ENCODE measurements at places on chromosomes 5 and 9.

- peaks cover 34% of the 10 kb centered on the region for H3K27me3 ChIP-seq
- H3K4me1 ChIP-seq, result peaks cover 13% of the 10 kb centered on the region
- no peak for DNase-seq
- H3K27ac ChIP-seq, result no peak overlapping the region
- H3K36me3 ChIP-seq, result peaks cover 2% of the 10 kb centered on the region
Measured at GRCh38 chr5:141846031-141846430, 32.2 kb downstream of the PCDH1 start.

DNA sequence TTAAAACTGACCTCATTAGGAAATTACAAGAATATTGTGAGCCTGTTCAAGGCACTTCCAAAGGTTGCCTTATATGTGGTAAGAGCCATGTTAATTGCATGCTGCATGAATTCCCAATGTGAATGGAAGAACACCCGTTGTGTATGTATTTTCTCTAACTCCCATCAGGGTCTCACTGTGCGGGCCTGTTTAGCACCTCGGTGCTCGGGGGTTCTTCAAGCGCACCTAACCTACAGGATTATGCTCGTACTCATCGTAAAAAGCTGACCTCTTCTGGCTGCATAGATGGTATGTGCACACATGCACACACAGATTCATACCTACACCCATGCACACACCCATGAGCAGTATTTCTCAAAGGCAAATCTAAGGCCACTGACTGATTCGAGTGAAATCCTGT, 66.1 kb downstream of the PPIP5K2 start:
- no peak overlapping the region for H3K27ac ChIP-seq
- H3K4me3 ChIP-seq, result no peak overlapping the region
- no peak for DNase-seq
- peaks cover 5% of the 10 kb centered on the region for H3K36me3 ChIP-seq
- H3K4me1 ChIP-seq, result no peaks in the 10 kb centered on the region

DNA sequence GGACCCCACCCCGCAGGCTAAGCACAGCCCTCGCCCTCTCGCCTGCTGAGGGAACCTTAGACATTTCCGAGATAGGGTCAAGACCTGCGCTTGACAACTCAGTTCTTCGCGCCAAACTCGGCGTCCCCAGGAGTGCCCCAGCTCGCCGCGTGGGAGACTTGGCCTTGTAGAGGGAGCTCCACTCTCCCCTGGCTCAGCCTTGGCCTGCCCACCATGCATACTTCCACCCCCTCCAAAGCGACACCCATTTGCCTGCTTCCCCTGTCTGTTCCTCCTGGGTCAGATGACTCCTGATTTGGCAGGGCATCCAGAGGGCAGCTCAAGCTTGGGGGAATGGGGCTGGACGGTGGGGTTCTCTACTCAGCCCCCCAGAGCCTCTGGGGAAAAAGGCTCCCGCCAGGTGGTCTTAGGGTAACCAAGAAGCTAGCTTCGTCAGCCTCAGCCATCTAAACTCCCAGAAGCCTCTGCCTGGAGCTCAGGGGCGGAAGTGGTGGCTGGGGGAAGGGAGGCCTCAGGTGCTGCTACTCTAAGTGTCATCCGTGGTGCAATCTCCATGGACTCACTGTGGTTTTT, 560 bp downstream of the DOCK2 start:
- peak overlapping the region; percentile 97 for H3K4me3 ChIP-seq
- peak overlapping the region; percentile 95 for H3K27ac ChIP-seq
- peaks cover 2% of the 10 kb centered on the region for H3K36me3 ChIP-seq

DNA sequence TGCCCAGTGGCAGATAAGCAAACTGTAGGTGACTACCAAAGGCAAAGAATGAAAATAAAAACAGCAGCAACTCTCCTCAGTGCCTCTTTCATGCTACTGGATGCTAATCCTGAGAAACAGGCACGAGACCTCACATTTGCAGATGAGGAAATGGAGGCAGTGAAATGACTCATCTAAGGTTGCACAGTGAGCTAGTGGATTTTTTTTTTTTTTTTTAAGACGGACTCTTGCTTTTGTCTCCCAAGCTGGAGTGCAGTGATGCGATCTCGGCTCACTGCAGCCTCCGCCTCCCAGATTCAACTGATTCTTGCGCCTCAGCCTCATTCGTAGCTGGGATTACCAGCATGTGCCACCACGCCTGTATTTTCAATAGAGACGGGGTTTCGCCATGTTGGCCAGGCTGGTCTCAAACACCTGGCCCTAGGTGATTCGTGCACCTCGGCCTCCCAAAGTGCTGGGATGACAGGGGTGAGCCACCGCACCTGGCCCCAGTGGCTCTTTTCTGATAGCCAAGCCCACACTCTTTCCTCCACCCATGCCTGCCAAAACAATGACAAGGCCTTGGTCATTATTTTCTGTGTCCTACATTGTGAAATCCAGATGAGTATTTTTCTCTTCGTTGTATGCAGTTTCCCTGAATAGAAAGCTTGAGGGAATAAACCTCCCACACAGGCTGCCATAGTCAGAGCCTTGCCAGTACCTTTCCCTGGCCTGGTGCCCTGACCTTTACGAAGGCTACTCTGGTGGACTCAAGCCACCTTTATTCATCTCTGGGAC, 19.2 kb downstream of the DOCK2 start:
- H3K27ac ChIP-seq, result peak overlapping the region; percentile 89
- H3K4me1 ChIP-seq, result peaks cover 54% of the 10 kb centered on the region

- peaks cover 2% of the 10 kb centered on the region for H3K4me1 ChIP-seq
- peaks cover 5% of the 10 kb centered on the region for H3K36me3 ChIP-seq
- no peak overlapping the region for H3K27ac ChIP-seq
- peaks cover 21% of the 10 kb centered on the region for H3K27me3 ChIP-seq
Measured at GRCh38 chr5:172603251-172603806, 37.7 kb upstream of the NEURL1B start.

- no peak for DNase-seq
- no peaks in the 10 kb centered on the region for H3K27me3 ChIP-seq
- H3K4me3 ChIP-seq, result no peak overlapping the region
- peaks cover 9% of the 10 kb centered on the region for H3K36me3 ChIP-seq
Measured at GRCh38 chr5:169595172-169595820, 11.7 kb downstream of the SPDL1 start.

GRCh38 chr9:69458176-69458575, 133.2 kb downstream of the ENTREP1 start:
- H3K27ac ChIP-seq, result no peak overlapping the region
- DNase-seq, result no peak
- H3K4me1 ChIP-seq, result no peaks in the 10 kb centered on the region
- H3K36me3 ChIP-seq, result no peaks in the 10 kb centered on the region

DNA sequence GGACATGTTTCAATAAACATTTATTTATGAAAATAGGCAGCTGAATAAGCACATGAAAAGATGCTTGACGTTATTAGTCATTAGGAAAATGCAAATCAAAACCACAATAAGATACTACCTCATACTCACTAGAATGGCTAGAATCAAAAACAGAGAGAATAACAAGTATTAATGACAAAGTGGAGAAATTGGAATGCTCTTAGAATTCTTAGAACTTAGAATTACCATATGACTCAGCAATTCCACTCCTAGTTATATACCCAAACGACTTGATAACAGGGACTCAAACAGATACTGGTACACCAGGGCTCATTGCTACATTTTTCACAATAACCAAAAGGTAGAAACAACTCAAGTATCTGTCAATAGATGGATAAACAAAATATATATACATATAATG, 15.1 kb upstream of the TRIM36 start:
- H3K27me3 ChIP-seq, result peaks cover 48% of the 10 kb centered on the region
- peaks cover 3% of the 10 kb centered on the region for H3K4me1 ChIP-seq
- peaks cover 3% of the 10 kb centered on the region for H3K36me3 ChIP-seq
- no peak overlapping the region for H3K4me3 ChIP-seq
- DNase-seq, result no peak
- no peak overlapping the region for H3K27ac ChIP-seq

DNA sequence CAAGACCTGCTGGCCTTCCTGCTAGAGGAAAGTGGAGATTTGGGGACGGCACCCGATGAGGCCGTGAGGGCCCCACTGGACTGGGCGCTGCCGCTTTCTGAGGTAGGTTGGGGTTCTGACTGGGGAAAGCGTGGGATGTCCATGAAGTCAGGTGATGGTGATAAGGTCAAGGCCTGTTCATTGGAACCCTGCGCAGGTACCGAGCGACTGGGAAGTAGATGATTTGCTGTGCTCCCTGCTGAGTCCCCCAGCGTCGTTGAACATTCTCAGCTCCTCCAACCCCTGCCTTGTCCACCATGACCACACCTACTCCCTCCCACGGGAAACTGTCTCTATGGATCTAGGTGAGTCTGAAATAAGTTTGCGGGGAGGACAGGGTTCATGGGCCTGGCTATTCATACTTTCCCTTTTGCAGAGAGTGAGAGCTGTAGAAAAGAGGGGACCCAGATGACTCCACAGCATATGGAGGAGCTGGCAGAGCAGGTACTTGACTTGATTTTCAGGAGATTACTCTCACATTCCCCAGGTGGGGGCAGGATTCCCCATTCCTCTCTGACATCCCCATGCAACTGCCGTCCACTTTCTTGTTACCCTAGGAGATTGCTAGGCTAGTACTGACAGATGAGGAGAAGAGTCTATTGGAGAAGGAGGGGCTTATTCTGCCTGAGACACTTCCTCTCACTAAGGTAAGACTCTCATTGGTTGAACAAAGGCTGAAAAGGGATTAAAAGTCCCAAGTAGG, 505 bp downstream of the CREB3 start:
- no peaks in the 10 kb centered on the region for H3K27me3 ChIP-seq
- peak overlapping the region; percentile 98 for H3K4me3 ChIP-seq
- no peak overlapping the region for H3K27ac ChIP-seq
- peaks cover 15% of the 10 kb centered on the region for H3K4me1 ChIP-seq
- DNase-seq, result no peak
- H3K36me3 ChIP-seq, result peaks cover 3% of the 10 kb centered on the region

DNA sequence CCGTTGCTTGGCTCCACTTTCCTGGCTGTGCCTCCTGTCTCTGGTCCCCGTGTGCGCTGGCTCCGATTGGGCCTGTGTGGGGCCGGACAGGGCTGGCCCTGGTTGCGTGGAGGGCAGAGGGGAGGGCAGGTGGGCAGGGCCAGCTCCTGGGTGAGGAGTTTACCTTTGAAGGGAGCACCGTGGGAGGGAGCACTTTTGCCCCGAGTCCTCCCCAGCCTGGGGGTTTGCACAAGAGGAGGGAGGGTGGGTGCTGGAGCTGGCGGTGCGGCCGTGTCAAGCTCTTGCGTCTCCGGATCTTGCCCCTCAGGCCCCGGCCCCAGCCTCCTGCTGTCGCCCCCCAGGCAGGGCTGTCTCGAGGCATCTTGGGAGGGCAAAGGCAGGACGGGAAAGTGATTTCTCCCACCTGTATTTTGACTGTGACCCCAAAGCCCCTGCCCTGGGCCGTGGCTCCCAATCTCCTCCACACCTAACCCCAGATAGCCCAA, 48.3 kb upstream of the EXOC3 start:
- H3K4me3 ChIP-seq, result no peak overlapping the region
- DNase-seq, result no peak
- peaks cover 18% of the 10 kb centered on the region for H3K4me1 ChIP-seq
- no peaks in the 10 kb centered on the region for H3K36me3 ChIP-seq
- H3K27me3 ChIP-seq, result peaks cover under 1% of the 10 kb centered on the region
- H3K27ac ChIP-seq, result no peak overlapping the region

- DNase-seq, result no peak
- no peaks in the 10 kb centered on the region for H3K27me3 ChIP-seq
- H3K36me3 ChIP-seq, result peaks cover 2% of the 10 kb centered on the region
- H3K4me1 ChIP-seq, result peaks cover 3% of the 10 kb centered on the region
- H3K27ac ChIP-seq, result no peak overlapping the region
Measured at GRCh38 chr5:82512025-82512424, 233.9 kb upstream of the RPS23 start.

GRCh38 chr5:91182763-91183162, 200.4 kb downstream of the ARRDC3 start:
- H3K4me1 ChIP-seq, result peaks cover 3% of the 10 kb centered on the region
- H3K4me3 ChIP-seq, result no peak overlapping the region
- peaks cover 5% of the 10 kb centered on the region for H3K36me3 ChIP-seq
- no peak overlapping the region for H3K27ac ChIP-seq
- H3K27me3 ChIP-seq, result peaks cover 32% of the 10 kb centered on the region
- no peak for DNase-seq

GRCh38 chr5:168469816-168470215, 16.5 kb upstream of the RARS1 start:
- no peak for DNase-seq
- no peak overlapping the region for H3K27ac ChIP-seq
- H3K4me3 ChIP-seq, result no peak overlapping the region
- H3K4me1 ChIP-seq, result peaks cover 2% of the 10 kb centered on the region
- no peaks in the 10 kb centered on the region for H3K27me3 ChIP-seq

DNA sequence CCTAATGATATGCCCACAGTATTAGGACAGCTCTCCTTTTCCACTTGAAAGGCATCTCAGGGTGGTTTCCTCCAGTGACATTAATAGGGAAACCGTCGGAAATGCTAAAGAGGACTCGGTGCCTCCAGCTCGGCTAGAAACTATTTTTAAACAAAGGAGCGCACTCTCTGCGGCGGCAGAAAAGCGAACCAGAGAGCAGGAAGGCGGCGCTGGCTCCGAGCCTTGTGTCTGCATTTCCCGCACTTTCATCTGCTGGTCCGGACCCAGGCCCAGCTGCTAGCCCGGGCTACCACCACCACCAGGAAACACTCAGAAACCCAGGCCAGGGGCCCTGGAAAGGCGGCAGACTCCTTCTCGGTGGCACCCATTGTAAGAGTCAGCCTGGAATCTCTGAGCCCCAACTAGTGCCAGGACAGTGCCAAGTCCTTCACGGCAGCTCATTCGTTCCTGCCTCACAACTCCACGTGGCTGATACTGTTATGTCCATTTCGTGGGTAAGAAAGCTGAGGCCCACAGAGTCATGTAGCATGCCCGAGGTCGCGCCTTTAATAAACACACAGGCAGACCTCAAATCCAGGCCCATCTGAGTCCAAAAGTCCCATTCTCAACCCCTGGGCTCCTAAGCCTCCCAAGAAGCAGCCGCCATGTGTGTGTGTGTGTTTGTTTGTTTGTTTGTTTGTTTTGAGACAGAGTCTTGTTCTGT, 73.9 kb downstream of the VAV2 start:
- H3K36me3 ChIP-seq, result peaks cover 2% of the 10 kb centered on the region
- H3K27me3 ChIP-seq, result no peaks in the 10 kb centered on the region
- H3K27ac ChIP-seq, result no peak overlapping the region
- no peak for DNase-seq
- H3K4me1 ChIP-seq, result peaks cover 11% of the 10 kb centered on the region

DNA sequence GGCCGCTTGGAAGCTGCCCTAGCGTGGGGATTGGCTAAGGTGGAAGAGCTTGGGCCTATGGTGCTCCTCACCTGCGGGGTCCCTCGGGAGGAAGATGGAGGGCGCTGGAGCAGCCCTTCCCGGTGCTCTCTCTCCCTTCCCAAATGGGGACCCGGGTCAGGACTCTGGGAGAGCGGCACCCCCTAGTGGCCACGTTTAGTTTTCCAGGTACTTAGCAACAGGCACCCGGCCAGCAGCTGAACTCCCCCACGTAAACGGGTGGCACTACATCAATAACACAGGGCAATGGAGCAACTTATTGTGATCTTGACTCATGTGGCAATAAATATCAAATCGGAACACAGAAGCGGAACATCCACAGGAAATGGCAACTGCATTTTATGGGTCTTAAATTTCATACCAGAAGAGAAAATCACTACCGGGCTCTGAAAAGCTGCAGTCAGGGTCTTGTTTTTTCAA, 316.6 kb downstream of the AGTPBP1 start:
- peaks cover 9% of the 10 kb centered on the region for H3K4me1 ChIP-seq
- H3K27me3 ChIP-seq, result peaks cover 46% of the 10 kb centered on the region
- no peak overlapping the region for H3K27ac ChIP-seq
- no peak for DNase-seq
- no peak overlapping the region for H3K4me3 ChIP-seq
